NCI-H526 treated with DMSO at 0.1 percent for 48 hours (cell line): ENCODE measurements at places on chromosomes 7 and 10.

DNA sequence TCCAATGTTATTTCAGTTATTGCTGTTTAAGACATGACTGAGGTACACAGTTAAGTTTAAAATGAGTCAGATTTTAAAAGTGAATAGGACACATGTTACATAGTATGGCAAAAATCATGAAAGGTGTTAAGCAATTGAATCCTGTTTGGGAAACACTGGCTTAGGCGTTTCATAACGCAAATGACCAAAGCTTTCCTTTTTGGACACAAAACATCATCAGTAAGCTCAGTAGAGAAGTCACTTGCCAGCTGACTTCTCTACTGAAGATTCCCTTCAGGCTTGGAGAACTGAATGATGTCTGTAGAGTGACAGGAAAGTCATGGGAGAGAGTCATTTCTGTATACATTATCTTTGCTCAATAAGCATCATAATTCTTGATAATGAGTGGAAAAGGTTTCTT is 64.4 kb upstream of the RSBN1L start:
- DNase-seq = no peak

GRCh38 chr10:117439243-117439912 is 64.1 kb upstream of the PDZD8 start:
- DNase-seq = no peak

- peak; percentile 96 for DNase-seq
Measured at GRCh38 chr10:86556933-86557649, 35.5 kb upstream of the WAPL start.

DNA sequence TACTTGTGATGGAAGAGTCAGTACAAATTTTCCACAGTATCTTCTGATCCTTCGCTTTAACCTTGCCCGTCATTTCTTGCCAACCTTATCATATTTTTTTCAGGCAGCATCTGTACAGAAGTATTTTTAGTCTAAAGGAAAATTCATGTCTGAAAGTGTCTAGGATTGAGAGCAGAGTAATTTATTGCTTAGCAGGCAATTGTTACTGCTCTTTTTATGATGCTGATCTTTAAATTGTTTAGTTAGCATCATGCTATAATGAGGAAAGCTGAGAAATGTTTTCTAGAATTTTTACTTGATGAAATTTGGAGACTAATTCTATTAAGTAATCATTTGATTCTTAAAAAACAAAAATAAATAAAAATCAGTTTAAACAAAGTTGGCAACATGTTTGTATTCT is 20.6 kb downstream of the KAT6B start:
- no peak for DNase-seq

GRCh38 chr7:86970986-86971385 is 88.5 kb downstream of the ELAPOR2 start:
- DNase-seq = no peak

DNA sequence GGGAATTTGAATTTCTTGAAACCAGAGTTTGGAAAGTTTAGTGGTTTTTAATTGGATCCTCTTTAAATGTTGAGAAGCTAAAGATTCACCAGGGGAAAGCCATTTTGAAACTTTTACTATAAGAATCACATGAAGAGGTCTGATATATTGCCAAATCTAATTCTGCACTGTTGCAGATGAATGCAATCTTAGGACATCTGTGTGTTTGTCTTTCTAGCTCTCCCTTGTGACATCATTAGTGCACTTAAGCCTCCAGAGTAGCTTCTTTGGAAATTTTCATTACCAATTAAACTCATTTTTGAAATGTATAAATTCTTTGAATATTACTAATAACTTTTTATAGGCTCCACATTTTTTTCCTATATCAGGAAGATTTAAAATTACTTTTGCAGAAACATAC is 160.2 kb downstream of the BICC1 start:
- no peak for DNase-seq

DNA sequence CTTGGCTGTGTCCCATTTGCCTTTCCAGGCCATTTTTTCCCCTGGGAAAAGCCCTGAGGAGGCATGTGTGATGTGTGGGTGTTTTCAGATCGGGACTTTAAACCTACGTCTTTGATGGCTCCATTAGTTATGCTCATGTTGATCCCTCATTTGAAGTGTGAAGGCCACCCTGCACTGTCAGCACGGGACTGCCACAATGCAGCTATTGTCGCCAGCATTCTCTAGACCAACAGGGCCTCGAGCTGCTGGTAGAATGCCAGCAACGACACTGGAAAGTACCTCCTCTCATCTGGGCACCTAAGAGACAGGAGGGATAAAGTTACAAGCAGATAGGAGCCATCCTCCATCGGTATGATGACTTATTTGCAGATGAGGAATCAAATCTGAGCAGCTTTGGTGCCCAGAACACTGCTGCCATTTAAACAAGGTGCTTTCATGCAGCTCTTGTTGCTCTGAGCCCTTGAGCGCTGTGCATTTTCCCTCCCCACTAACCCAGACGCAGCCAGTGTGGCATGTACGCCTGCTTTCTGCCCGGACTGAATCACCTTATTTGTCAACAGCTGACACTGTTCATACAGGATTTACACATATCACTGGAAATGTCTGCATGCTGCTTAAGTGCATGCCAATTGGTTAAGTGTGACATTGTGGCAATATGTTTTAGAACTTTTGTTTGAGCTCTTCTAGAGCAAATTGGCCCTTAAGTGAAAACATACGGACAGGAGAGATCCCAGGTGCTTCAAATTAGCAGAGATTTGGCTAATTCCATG is 175.0 kb upstream of the PITRM1 start:
- no peak for DNase-seq

GRCh38 chr10:70593513-70593890 is 9.0 kb downstream of the PRF1 start:
- DNase-seq = no peak

DNA sequence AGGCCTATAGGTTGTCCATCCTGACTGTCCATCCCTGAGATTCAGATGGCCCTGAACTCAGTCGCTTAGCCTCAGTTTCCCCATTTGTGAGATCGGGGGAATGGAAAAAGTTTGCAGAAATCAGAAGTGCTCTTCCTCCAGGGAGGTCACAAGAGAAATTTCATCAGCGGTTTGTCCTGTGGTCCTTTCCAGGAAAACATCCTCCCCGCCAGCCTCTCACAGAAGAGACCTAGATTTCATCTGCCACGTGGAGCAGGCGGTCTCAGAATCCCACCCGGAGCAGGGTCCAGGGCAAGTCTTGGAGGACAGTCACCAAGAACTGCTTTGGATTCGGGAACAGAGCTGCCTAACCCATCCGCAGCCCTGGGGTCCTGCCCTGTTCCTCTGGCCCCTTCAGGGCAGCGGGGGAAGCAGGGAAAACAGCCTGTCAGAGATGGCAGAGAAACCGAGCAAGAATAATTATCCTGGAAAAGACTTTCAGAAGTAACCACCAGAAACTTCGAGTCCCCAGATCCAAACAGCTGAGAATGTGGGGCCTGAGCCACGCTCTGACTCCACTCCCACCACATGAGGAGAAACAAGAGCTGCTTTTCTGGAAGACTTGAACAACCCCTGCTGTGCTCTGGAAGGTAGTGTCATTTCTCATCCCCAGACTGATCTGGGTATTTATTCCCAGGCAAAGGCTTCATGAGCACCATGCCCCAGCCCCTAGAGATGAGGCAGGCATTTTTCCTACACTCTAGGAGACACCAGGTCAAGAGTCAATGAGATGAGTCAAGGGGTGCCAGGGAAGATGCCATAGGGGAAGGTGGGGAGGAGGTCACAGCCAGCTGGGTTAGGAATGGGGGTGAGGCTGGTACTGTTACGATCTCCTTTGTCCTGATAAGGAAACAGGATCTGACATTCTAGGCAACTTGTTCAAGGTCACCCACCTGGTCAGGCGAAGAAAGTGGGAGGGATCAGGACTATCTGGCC is 1.1 kb upstream of the TNS3 start:
- DNase-seq = no peak

DNA sequence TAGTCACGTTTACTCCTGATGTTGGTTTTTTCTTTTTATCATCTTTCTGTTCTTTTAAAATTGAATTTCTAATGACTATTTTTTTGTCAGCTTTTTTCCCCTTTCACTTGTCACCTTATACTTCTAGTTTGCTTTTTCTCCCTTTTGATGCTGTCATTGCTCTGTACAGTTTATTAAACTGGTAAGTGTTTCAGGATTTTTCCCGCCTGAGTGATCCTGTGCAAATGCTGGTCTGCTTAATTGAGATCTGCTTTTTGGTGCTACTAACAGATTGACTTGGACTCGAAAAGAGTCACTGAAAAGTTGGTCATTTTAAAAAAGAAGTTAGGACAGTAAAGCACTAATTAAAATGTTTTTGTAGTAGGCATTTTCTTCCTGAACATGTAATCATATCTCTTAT is 95.2 kb downstream of the PHTF2 start:
- DNase-seq = no peak

GRCh38 chr10:24982319-24983112 is 30.1 kb upstream of the PRTFDC1 start:
- DNase-seq = no peak

DNA sequence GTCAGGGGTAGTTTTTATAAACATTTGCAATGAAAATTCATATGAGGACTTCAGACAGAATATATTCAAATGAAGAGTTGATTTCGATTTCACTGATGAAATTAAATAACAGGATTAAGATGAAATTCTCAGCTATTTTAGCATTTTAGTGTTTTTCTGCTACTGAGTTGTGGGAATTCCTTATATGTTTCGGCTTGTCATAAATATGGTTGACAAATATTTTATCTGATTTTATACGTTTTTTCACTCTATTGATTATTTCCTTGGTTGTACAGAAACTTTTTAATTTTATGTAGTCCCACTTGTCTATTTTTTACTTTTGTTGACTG is 14.6 kb upstream of the NME8 start:
- DNase-seq = no peak

DNA sequence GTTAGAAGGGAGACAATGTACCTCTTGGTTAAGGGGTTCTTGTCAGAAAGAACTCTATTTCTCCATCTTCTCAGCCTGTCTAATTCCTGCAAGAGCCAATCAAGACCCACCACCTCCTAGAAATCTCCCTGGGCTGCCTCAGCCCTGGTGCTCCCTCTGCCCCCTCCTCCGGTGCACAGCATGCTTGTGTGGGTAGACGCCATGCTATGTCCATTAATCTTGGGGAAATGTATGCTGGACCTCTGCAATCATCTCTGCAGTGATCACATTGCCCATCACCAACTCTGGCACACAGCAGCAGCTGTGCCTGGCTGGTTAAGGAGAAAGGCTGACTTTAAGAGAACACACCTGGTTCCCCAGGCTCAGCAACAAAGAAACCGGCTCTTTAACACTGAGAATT is 37.3 kb downstream of the SH3PXD2A start:
- no peak for DNase-seq

DNA sequence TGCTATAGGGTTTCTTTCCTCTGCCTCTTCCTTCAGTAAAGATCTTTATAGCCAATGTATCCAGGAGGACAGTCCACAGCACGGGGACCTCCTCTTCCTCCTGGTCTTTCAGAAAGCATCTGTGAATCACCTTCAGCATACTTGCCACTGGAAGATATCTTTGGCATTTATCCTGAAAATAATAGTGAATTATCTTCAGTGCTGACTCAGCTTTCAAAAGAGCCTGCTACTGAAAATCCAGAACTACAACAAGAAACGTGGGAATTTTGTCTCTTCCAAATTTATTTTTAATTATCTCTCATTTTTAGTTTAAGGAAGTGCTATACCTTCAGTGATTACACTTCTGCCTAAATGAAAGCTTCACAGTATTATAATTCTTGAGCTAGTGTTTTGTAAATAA is 7.6 kb upstream of the UNC5B start:
- no peak for DNase-seq

GRCh38 chr10:94288361-94289101 is 74.2 kb downstream of the NOC3L start:
- no peak for DNase-seq

- DNase-seq = no peak
Measured at GRCh38 chr7:50397320-50397970, 52.7 kb downstream of the FIGNL1 start.

DNA sequence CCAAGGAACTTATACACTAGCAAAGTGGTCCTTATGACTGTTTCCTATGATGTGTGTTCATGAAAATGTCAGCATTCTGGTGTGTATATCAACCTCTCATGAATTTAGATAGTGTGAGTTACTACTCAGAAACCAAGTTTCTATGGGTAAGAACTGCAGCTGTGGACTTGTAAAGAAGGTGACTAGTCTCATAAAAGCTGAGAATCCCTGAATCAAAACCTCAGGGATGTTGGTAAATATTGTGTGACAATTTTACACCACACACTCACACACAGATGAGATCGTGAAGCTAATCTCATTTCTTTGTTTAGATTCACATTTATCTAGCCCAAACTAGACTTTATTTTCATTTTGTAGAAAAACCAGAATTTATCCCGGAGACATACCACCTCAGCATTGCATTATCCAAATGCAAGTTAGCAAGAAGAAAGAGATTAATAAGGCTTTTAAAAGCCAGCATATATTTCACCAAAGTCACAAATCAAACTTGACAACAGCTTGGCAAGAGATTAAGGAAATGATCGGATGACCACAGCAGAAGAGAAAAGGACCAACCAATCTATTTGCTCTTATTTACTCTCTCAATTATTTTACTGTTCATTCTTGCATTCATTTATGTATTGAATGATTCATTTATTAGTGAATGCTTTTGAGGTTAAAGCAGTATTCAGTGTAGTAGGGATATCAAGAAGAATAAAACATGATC is 92.9 kb downstream of the PLXDC2 start:
- DNase-seq = no peak

GRCh38 chr7:87837597-87837996 is 38.6 kb downstream of the SLC25A40 start:
- DNase-seq = no peak

DNA sequence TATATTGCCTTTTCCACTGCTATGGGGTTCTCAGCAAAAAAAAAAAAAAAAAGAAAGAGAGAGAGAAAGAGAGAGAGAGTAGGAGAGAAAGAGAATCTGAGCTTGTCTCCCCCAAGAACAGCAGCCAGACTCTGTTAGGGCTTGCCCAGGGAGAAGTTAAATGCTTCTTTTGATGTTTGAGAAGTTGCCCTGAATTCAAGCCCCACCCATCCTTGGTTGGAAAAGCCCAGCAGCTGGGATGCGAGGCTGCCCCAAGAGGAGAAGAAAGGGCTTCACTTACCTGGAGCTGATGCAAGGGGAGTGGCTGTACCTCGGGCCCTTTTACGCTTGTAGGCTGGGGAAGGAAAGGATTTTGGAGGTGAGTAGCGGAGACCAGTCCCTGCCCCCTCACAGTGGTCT is 20.9 kb upstream of the MGMT start:
- no peak for DNase-seq

DNA sequence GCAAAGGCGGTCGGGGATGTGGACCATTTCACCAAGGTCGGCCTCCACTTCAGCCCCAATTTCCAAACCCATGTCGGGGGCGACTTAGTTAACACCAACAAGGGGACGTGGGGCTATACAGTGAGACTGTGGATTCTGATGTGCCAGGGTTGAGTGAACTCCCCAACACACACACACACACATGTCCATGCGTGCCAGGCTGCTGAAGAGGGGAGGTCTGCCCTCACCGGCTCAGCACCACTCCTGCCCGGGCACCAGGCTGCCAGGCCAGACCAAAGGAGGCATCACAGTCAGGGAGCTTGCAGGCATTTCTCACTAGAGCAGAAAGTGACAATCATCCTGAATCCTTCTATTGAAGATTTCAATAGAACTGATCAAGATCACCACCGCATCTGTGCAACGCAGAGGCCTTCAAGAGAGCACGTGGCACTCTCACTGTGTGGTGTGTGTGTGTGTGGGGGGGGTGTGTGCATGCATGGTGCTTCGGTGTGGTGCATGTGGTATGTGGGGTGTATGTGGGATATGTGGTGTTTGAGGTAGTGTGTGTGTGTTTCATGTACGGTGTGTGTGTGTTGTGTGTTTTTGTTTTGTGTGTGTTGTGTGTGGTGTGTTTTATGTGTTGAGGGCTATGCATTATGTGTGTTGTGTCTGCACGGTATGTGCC is 403.5 kb upstream of the RNF32 start:
- no peak for DNase-seq

- no peak for DNase-seq
Measured at GRCh38 chr7:36911788-36912187, 187.5 kb upstream of the AOAH start.
